Activated CD8-positive, alpha-beta memory T cell treated with anti-CD3 and anti-CD28 coated beads, Interleukin-2, amount 50 U/mL, for 48 hours (primary cell): ENCODE measurements at places on chromosomes 4 and X.
A peak's percentile ranks its signal among the peaks of the same experiment; 100 is the strongest.

GRCh38 chrX:9927698-9928482 is 39.3 kb upstream of the CLDN34 start:
- no peak for DNase-seq

GRCh38 chr4:113637823-113638561 is 123.5 kb downstream of the CAMK2D start:
- DNase-seq = no peak

GRCh38 chr4:186144946-186145569 is 40.6 kb downstream of the FAM149A start:
- DNase-seq = peak; percentile 64

- DNase-seq = no peak
Observed at GRCh38 chr4:115883231-115883630, 769.8 kb upstream of the NDST4 start.

DNA sequence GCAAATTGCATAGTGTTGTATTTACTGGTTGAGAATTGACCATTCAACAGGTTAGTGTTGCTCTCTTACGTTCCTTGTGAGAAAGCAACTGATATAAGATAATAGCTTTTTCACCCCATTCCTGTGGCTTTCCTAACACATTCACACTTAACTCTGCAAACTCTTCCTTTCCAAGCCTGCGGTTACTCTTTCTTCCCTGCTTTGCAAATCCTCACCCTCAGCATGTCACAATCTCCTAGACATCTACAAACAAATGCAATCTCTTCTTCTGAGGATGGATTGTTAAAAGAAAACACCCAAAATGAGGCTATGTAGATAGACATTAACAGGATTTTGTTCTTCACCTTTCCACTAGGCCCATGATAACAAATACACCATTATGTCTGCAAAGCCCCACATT is 771.7 kb upstream of the PCDH7 start:
- DNase-seq = no peak

GRCh38 chr4:15779306-15779705 is 1.2 kb downstream of the CD38 start:
- DNase-seq = no peak

DNA sequence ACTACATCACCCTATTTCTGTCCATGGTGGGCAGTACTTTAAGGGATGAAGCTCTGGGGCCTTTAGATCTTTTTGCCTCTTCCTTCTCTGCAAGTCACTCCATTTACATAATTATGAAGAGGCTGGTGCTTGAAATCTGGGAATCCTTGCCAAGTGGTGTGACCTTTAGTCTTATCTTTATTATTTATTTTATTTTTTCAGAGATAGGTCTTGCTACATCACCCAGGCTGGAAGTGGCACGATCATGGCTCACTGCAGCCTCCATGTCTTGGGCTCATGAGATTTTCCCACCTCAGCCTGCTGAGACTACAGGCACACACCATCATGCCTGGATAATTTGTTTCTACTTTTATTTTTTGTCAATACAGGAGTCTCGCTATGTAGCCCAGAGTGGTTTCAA is 34.4 kb upstream of the HAND2 start:
- no peak for DNase-seq

DNA sequence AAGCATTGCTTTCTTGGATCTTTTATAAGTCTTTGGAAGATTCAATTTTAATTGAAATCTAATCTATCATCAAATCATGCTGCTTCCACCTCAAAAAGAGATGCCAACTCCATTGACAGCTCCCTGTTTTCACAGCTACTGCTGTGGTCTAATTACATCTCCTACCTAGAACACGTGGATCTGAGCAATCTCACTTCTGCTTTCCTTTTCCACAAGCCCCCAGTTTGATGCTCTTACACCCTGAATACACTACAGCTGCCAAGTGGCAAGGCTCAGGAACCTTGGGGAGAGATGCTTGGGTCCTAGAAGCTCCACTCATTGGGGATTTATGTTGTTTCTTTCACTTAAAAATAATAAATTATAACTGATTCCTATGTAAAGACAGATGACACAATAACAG is 172.0 kb downstream of the CFAP299 start:
- DNase-seq = no peak

DNA sequence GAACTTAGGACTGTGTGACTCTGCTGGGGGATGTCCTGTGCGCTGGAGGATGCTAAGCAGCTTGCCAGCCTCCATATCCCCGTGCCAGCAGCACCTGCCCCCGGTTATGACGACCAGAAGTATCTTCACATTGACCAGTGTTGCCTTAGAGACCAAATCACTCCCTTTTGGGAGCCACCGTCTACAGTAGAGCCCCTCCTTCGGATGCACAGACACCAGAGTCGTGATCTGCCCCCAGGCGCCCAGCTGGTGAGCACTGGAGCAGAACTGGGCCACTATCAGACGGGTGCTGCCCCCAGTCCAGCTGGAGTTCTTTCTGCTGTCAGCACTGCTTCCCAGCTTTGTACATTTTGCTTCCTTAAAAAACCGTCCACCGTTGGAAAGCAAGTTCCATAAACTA is 30.0 kb upstream of the TADA2B start:
- DNase-seq = no peak

DNA sequence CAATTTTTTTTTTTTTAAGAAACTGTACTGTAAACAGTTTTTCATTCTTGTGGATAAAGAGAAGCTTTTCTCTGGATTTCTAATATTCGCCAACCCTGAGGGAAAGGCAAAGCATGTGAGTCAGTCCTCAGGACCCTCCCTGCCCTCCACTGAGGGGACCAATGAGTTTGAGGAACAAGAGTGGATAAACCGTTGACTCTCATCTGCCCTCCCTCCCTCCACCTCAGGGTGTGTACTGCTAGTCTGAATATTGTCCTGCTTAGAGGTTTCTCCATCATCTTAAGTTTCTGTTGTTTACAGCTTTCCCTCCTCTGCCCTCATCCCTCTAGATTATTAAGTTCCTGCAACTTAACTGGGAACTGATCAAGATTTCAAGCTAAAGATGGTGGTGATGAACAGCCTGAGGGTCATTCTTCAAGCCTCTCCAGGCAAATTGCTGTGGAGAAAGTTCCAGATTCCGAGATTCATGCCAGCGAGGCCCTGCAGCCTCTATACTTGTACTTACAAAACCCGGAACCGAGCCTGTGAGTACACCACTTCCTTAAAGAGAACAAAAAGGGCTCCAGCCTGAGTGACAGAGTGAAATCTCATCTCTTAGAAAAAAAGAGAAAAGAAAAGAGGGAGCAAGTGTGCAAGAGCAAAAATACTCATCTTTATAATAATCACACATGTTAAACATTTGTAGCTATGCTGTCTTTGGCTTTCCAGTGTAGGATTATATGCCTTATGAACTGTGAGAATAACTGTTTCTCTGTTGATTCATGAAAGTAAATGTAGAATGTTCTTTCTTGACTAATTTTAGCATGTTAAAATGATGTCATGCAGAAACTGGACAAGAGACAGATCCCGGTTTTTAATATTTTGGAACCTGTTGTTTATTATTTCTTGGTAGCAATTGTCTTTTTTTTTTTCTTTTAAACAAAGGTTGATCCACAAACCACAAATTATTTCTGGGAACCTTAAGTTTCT is 11.9 kb downstream of the CA5B start:
- DNase-seq = no peak

DNA sequence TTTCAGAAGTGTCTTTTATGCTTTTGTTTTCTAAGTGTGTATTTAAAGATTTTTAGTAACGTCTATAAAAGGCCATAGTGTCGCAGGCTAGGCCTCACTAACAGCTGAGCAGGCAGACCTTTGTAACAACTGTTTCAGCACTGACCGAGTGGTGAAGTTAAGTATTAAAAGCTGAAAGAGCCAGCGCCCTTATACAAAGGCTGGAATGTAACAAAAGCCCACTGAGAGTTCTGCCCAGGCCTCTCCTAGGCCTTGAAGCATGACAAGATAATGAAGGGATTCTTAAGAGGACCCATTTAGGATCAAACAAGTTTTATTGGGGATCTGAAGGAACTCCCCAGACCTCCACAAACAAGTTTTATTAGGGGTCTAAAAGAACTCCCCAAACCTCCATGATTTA is 722.5 kb upstream of the PRKX start:
- DNase-seq = no peak

DNA sequence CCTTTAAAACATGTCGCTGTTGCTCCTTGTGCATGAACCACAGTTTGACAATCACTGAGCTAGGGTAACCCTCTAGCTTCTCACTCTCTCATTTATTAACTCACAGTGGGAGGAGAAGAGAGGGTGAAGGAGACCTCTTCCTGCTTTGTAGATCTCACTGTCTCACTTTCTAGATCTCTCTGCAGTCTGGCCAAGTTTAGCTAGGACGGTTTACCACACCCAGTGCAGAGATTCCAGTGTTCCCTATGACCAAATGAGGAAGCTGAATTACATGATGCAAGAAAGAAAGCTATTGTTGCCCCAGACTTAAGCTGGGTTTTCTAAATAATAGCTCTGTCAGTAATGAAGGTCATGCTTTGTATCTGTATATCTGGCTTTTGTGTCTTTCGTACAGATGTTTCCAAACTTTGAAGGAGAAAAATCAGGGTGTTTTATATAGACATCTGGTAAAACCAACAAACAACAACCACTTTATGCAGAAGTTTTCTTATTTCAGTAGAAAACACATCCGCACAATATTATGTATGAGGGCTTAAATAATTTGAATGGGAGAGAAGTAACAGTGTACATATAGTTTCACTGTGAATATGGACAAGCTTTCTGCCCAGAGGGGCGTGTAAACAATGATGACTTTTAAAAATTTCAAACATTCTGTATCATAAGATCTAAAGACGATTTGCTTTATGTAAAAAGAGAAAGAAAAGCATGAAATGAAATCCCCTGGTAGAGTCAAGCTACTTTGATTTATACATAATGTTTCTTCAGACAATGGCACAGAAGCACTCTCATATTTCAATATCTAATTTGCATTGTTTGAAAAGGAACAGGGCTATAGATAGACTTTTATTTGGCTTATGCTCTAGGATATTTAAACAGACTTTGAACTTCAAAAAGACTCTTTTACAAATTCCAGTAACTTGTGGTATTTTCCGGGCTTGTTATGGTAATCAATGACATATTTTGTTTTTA is 582.3 kb downstream of the FSTL5 start:
- DNase-seq = no peak

GRCh38 chr4:11585506-11585905 is 156.8 kb upstream of the HS3ST1 start:
- DNase-seq = no peak

- peak; percentile 74 for DNase-seq
Observed at GRCh38 chr4:140150886-140151698, 2.9 kb downstream of the MAML3 start.

DNA sequence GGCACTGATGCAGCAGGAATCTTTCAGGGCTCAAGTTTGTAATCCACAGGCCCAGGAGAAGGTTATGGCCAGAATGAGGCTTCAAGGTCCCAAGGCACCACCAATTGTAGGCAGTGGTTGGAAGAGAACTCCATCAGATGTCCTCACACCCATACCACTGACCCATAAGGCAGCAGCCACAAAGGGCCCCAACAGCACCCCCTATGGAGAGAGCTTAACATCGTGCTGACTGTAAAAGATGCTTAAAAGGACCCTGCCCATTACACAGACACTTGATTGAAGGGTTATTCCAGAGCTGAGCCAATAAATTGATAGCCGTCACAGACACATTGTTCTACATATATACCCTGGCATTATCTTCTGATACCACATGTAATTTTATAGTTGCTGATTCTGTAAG is 113.7 kb downstream of the SOWAHB start:
- no peak for DNase-seq

DNA sequence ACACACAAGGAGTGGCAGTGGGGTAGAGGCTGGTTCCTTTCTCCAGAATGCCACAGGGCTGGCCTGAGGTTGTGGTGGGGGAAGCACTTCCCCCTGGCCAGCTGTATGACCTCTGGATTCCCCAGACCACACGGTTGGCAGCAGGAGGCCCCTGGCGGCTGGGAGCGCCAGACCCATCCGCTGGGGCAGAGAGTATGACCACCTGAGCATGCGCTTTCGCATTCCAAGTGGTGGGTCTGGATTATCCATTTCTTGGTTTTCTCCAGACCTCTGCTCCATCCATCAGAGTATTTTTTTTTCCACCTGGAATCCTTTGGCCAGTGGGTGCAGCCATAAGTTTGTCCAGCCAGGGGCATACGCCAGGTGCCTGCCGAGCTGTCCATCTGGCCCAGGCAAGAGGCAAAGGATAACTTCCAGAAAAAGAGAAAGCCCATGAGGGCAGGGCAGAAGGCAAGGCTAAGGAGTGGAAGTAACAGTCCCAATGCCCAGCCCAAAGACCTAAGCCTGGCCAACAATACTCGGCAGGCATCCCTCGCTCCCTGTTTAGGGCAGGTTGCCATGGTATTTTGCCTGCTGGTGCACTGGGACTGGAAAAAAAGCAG is 39.3 kb downstream of the NHSL2 start:
- no peak for DNase-seq

DNA sequence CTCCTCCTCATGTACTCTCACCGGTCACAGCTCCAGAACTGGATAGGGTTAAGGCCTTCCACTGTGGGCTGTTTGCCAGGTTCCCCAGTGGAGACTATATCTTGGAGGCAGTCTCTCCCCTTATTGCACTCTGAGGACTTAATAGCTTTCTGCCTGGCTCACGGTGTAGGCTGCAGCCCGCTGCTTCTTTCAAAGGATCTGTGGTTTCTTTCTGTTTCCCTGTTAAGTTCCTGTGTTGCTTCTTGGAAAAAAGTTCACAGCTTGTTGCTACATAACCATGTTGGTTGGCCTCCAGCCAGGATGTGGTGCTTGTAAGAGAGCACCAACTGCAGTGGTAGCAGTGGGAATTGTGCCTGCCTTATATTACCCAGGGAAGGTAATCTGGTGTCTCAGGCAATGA is 24.9 kb upstream of the ZDHHC15 start:
- no peak for DNase-seq
